Activated CD8-positive, alpha-beta T cell treated with anti-CD3 and anti-CD28 coated beads, Interleukin-2, amount 10 ng/mL, durations not matched to agents 7 days and 5 days (primary cell): ENCODE measurements at places on chromosomes 2 and 18.

DNA sequence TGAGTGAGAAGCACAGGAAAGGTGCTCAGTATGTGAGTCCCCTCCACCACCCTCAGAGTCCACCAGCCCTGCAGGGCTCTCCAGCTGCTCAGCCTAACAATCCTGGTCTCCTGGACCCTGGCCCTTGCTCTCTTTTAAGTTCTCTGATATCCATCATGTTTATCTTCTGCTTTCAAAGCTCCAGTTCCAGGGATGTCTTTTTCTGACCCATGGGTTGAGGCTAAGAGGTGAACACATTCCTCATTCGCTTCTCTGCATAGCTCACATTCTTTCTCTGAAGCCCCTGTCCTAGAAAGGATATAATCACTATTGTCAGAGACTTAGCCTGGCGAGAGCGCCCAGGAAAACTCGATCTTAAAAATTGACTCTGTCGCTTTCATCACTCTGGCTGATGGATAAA, 86.4 kb downstream of the ARL4C start:
- no peak for DNase-seq

GRCh38 chr2:10795508-10796046, 17.0 kb downstream of the PDIA6 start:
- DNase-seq: no peak

GRCh38 chr2:69020496-69021426, 7.8 kb downstream of the ANTXR1 start:
- no peak for DNase-seq

GRCh38 chr2:173663353-173663752, 301.8 kb downstream of the SP3 start:
- no peak for DNase-seq
